Hindlimb muscle (tissue), 1 donor: ENCODE measurements at places on chromosomes 1 and 21. TPM values are rescaled to one million over a fixed set of nuclear protein-coding genes. Genes with fewer than 3 reads are reported as not detected.

GRCh38 chr1:104163912-104164476 lies 414.3 kb downstream of the AMY1C start:
- no peak for DNase-seq

DNA sequence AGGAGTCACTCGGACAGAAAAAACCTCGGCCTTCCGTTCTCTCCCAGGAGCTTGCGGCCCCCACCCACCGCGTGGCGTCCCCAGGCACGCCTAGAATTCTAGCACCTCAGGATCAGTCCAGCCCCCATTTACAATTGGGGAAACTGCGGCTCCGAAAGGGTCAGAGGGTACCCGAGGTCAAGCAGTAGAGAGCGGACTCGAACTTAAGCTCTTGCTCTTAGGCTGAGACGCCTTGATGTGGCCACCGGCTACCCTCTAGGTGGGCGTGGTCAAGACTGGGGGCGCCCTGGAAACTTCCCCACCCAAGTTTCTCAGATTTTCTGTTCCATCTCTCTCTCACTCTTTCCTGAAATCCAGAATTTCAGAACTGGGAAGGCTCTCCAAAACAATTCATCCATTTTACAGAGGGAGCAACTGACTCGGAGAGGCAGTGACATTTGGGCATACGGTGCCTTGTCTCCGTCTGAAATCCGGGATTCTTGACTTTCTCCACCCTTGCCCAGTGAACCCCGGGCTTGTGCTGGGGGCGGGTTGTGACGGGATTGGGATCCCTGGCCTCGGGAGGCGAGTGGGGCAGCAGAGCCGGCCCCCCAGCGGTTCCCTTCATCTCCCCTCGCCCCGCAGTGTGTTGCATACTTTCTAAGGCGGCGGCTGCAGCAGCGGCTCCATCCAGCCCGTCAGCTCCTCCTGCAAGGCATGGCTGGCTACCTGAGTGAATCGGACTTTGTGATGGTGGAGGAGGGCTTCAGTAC lies 777 bp downstream of the AZIN2 start:
- DNase-seq = no peak

DNA sequence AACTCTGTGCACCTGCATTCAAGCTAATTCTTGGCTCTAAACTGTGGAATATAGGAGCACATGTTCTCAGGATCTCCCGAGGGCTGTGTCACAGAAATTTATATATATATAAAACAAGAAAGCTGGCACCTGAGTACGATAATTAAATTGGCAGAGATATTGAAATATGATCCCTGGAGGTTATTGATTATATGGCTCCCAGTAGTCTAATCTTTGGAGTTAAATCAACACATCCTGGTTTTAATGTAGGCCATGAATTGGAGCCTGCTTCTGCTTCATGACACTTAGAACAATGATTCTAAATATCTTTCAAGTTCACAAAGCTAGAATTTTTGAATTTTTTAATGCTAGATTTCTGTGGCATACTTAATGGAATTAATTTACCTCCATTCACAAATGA lies 84.3 kb downstream of the CTH start:
- DNase-seq = no peak

The KCNJ9 gene
- polyA plus RNA-seq = 0.09 TPM

The ARV1 gene
- polyA plus RNA-seq = 14.1 TPM

- no peak for DNase-seq
Observed at GRCh38 chr1:19395678-19396192, 83.6 kb downstream of the SLC66A1 start.

DNA sequence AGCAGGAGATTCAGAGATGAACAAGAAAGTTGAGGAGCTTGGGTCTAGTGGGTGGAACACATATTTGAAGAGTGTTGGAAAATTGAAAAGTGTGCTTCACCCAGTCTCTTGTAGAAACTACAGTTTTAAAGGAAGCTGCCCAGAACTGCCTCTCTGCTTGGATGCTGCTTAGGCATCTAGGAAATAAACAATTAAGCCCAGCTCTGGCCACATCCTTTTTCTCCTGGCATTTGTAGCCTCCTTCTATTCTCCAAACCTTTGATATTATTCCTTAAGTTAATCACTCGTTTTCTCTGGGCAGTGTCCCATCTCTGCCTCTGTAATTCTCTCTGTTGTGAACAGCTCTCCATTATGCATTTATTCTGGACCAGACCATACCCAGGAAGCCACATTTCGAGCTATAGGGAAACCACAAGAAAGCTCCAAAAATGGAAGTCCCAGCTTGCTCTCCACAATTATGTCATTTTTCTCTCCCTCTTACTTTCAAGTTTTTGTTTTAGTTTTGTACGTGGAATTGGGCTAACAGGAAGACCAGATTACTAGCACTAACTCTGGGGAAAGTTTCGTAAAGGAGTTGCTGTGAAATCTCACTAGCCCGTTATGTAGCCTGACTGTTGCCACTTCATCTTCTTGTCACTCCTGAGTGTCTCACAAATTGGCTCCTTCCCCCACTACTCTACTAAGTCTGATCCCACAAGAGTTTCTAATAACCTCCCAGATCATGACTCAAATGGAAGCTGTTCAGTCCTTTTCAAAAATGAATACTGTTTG lies 102.2 kb downstream of the NTMT2 start:
- no peak for DNase-seq

The ETNK2 gene
- polyA plus RNA-seq = 3.0 TPM

- no peak for DNase-seq
Observed at GRCh38 chr21:44552136-44552535, 831 bp upstream of the KRTAP10-2 start.

- no peak for DNase-seq
Observed at GRCh38 chr1:112444269-112444668, 48.3 kb downstream of the CTTNBP2NL start.

- DNase-seq = peak; percentile 73
Observed at GRCh38 chr1:171486048-171486519, 754 bp downstream of the PRRC2C start.

DNA sequence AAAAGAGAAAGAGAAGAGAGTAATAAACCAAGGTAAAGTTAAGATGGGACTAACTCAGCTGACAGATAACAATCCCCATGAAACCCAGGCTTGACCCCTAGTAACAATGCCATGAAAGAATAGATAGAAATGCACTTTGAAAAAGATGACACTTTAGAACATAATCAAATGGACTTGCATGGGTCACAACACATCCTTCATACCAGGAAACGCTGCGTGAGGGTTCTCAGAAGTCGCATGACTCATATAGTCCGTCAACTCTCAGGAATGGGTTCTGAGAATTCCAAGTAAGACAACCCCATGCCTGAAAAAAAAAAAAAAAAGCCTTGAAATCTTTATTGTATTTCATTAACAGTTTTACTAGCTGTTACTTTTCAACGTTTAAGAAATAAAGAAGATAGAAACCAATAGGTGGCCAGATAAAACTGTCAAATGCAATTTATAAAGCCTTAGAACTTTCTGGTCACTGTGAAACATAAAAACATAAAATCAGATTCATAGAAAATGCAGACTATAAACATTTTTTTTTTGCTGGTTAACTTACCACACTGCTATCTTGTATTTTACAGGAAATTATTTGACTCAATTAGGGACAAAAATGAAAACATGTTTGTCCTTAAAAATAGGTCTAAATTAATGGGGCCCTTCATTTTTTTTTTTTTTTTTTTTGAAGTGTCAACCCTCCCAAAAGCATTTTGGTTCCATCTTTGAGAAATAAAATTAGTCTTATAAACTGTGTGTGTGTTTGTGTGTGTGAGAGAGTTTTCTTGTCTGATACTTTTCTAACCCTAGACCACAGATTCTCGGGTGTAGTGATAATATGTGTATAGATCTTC lies 202.1 kb downstream of the NCAM2 start:
- no peak for DNase-seq

The OLFML2B gene
- polyA plus RNA-seq = 85.0 TPM

The GSTM5 gene
- 19.8 TPM for polyA plus RNA-seq

The C1orf56 gene
- 6.0 TPM for polyA plus RNA-seq

The KCNA10 gene
- 0.75 TPM for polyA plus RNA-seq

- no peak for DNase-seq
Observed at GRCh38 chr21:44052830-44053226, 40.7 kb downstream of the TRAPPC10 start.

The KLHL21 gene
- polyA plus RNA-seq = 45.8 TPM

The SAMD13 gene
- 10.7 TPM for polyA plus RNA-seq

The ECM1 gene
- 4.2 TPM for polyA plus RNA-seq

- DNase-seq = no peak
Observed at GRCh38 chr21:15947677-15948076, 217.9 kb downstream of the USP25 start.

DNA sequence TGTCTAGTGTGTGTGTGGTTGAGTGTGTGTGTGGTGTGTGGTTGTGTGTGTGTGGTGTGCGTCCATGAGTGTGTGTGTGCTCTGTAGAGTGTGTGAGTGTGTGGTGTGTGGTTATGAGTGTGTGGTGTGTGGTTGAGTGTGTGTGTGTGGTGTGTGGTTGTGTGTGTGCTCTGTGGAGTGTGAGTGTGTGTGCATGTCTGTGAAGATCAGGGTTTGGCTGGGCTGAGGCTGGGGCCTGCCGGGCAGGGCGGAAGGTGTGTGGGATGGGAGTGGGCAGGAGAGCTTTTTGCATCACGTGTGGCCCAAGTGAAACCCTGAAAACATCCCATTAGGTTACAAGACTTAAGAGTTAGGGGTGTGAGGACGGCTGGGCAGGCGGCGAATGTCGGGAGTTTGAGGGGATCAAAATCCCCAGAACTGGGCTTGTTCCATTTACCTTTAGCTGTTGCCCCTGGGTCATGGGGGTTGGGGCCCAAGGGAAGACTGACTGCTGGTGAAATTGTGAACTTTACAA lies 2.9 kb upstream of the FCMR start:
- no peak for DNase-seq

- DNase-seq = no peak
Observed at GRCh38 chr1:2496087-2496622, 20.1 kb downstream of the PLCH2 start.

GRCh38 chr1:50976890-50977574 lies 7.0 kb downstream of the CDKN2C start:
- DNase-seq = no peak

- DNase-seq = no peak
Observed at GRCh38 chr1:115762779-115763178, 5.7 kb downstream of the CASQ2 start.

- no peak for DNase-seq
Observed at GRCh38 chr1:105608713-105609112, 1447.8 kb upstream of the PRMT6 start.

- DNase-seq = no peak
Observed at GRCh38 chr1:63329621-63330330, 7.4 kb downstream of the FOXD3 start.

GRCh38 chr1:33469691-33470090 lies 2.8 kb upstream of the ZSCAN20 start:
- no peak for DNase-seq

GRCh38 chr21:33401630-33401992 lies 1.6 kb upstream of the IFNGR2 start:
- no peak for DNase-seq

The SELENBP1 gene
- polyA plus RNA-seq = 35.2 TPM
